ENCODE measurements at places on chromosomes 7 and 10. TPM values are rescaled to one million over a fixed set of nuclear protein-coding genes. Genes with fewer than 3 reads are reported as not detected.

CYP3A5 gene
- total RNA-seq = 0.93 TPM

SERPINE1 gene
- total RNA-seq = 1.6 TPM

GJD4 gene
- total RNA-seq = 2.0 TPM

SPDYE1 gene
- not detected for total RNA-seq

Data from muscle of leg (tissue), 16 donors.